ENCODE measurements at places on chromosomes 2 and 18. TPM values are rescaled to one million over a fixed set of nuclear protein-coding genes. Genes with fewer than 3 reads are reported as not detected.

GRCh38 chr2:120719491-120719890 is 16.2 kb upstream of the GLI2 start:
- H3K27ac ChIP-seq = no peak overlapping the region
- H3K4me3 ChIP-seq = no peak overlapping the region
- no peaks in the 10 kb centered on the region for H3K36me3 ChIP-seq
- H3K4me1 ChIP-seq = peaks cover 12% of the 10 kb centered on the region
- DNase-seq = no peak

- DNase-seq = no peak
- H3K27me3 ChIP-seq = no peaks in the 10 kb centered on the region
- H3K27ac ChIP-seq = no peak overlapping the region
- H3K36me3 ChIP-seq = no peaks in the 10 kb centered on the region
- no peaks in the 10 kb centered on the region for H3K4me1 ChIP-seq
Measured at GRCh38 chr18:56167366-56167765, 471.0 kb downstream of the TXNL1 start.

The STEAP3 gene
- total RNA-seq = 11.1 TPM

GRCh38 chr2:46469116-46469515 is 10.2 kb upstream of the TMEM247 start:
- H3K4me3 ChIP-seq = no peak overlapping the region
- H3K4me1 ChIP-seq = peaks cover 9% of the 10 kb centered on the region
- H3K27me3 ChIP-seq = no peaks in the 10 kb centered on the region
- no peak overlapping the region for H3K27ac ChIP-seq

GRCh38 chr2:130963196-130963848 is 126.6 kb downstream of the ARHGEF4 start:
- no peak overlapping the region for H3K27ac ChIP-seq
- DNase-seq = no peak
- H3K27me3 ChIP-seq = peaks cover 23% of the 10 kb centered on the region
- H3K36me3 ChIP-seq = no peaks in the 10 kb centered on the region
- H3K4me1 ChIP-seq = no peaks in the 10 kb centered on the region
- H3K4me3 ChIP-seq = no peak overlapping the region

The LMAN1 gene
- total RNA-seq = 52.0 TPM

The VWC2L gene
- total RNA-seq = not detected
